AG04450 (cell line): ENCODE measurements at places on chromosomes 13 and 19. TPM values are rescaled to one million over a fixed set of nuclear protein-coding genes. Genes with fewer than 3 reads are reported as not detected.

DHDH gene
- polyA plus RNA-seq, result 0.48 and 0.61 TPM in 2 replicates

- no peak for DNase-seq
Measured at GRCh38 chr13:60162096-60162495, 1.6 kb downstream of the DIAPH3 start.

GRCh38 chr13:27371932-27372331, 52.5 kb upstream of the GTF3A start:
- DNase-seq, result no peak

DNA sequence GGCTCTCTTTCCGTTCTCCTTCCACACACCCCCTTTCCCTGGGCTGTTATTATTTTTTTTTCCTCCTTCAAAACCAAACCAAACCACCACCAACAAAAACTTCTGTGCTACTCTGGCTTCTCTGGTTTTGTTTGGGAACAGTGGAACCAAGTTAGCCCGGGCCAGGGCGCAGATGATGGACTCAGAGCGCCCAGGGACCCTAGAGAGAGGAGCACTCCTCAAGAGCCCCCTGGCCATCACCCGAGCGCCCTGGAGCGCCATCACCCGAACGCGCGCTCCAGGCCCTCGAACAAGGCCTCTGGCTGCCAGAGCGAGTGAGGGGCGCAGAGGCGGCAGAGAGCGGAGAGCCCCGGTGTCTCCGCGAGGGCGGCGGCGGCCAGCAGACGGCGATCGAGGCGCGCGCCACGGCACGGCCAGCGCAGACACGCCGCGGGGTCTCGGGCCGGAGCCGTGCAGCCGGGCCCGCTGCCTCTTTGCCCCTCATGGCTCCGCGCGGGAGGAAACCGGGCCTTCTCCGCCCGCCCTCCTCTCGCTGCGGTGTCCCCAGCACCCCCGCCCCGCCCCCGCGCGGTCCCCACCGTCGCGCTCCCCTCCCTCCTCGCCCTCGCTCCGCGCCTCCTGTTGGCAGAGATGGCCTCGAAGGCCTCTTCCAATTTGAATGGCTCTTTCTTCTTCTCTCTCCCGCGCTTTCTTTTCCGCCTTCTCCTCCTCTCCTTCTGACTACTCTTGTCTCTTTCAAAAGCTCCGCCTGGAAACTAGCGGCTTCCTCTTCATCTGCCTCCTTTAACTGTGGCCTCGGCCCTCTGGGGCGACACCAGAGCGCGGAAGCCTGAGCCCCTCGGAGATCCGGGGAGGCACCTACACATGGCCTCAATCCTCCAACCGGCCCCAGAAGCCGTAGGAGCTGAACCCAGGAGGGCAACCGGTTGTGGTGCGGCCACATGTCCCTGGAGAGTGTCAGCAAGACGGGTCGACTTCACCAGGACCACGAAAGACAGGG, 4.1 kb upstream of the SOX1 start:
- no peak for DNase-seq

DNA sequence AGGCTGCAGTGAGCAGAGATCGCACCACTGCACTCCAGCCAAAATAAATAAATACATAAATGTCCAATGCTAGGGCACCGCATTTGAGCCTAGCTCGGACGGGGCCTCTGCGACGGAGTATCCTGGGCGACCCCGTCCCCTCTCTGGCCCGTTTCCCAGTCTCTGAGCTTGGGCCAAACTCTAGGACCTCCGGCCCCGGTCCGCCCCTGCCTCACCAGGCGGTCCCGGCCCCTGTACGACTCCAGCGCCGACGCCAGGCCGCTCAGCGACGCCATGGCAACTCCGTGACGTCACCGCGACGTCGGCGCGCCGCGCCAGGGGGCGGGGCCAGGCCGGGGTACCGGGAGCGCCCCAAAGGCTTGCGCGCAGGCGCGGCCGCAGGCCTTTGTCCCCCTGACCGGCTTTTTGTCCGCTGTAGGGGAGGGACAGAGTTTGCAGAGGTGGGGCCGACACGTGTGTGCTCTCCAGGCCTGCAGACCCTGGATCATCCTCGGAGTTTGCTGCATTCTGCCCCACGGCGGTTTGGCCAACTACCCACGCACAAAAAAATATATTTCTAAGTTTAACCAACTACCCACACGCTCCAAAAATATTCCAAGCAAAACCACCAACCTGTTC, at the start of gene PEX11G:
TSS of gene PEX11G (minus strand) at position 300 of the 618 bp plus-strand sequence. CDS start at position 275, 25 bp downstream.
- DNase-seq, result peak; percentile 38

- DNase-seq, result no peak
Measured at GRCh38 chr19:29499921-29500590, 25.7 kb upstream of the VSTM2B start.
